Activated T-cell treated with anti-CD3 and anti-CD28 coated beads for 1 hour (primary cell): ENCODE measurements at places on chromosomes 7 and 10.

DNA sequence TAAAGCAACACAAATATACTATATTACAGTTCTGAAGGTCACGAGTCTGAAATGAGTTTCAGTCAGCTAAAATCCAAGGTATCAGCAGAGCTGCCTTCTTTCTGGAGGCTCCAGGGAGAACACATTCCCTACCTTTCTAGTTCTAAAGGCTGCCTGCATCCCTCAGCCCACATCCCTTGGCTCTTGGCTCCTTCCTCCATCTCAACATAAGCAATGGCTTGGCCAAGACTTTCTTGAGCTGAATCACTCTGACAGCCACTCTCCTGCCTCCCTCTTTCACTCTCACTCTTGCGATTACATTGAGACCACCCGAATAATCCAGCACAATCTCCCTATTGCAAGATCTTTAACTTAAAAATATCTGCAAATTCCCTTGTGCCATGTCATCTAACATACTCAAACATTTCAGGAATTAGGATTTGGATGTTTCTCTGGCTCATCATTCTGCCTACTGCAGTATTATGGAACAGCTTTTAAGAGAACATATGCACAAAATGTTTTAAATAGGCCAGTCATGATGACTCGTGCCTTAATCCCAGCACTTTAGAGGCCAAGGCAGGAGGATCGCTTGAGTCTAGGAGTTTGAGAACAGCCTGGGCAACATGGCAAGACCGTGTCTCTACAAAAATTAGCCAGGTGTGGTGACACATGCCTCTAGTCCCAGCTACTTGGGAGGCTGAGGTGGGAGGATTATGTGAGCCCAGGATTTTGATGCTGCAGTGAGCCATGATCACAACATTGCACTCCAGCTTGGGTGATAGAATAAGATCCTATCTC is 144.2 kb upstream of the VSTM2A start:
- DNase-seq, result no peak

GRCh38 chr7:16260236-16260728 is 161.1 kb downstream of the CRPPA start:
- DNase-seq, result no peak

- DNase-seq, result no peak
Measured at GRCh38 chr10:122567056-122567660, 6.6 kb downstream of the DMBT1 start.

DNA sequence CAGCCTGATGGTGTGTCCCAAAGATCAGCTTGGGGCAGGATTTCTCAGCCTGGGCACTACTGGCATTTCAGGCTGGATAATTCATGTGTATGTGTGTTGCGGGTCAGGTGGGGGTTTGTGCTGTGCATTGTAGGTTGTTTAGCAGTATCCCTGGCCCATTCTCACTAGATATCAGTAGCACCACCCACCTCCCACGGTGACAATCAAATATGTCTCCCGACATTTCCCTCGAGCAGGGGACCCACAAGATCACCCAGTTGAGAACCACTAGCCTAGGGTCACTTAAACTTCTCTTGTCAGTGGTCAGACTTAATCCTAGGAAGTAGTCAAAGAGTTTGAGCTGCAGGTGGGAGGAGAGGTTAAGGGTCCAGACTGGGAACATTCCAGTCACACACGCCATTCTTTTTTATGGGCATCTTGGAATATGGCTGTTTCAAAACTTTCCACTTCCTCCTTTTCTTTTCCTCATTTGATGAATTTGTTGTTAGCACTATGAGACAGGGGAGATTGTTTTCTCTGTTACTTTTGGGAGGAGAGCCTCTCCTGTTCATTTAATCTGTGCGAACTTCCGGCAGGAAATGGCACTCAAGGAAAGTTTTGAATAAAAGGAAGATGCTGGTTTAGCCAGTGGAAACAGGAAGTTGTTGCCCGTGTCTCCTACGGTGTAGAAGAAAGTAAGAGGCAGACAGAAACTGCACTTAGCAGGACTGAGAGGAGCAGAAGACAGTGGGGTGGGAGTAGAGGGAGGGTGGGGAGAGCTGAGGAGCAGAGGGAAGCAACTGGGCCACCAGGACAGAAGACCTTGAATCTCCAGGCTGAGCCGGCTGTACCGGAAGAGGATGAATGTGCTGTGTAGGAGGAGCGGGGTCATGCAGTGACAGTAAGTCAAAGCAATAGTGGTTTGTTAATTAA is 17.6 kb upstream of the EXOC6 start:
- DNase-seq, result no peak

DNA sequence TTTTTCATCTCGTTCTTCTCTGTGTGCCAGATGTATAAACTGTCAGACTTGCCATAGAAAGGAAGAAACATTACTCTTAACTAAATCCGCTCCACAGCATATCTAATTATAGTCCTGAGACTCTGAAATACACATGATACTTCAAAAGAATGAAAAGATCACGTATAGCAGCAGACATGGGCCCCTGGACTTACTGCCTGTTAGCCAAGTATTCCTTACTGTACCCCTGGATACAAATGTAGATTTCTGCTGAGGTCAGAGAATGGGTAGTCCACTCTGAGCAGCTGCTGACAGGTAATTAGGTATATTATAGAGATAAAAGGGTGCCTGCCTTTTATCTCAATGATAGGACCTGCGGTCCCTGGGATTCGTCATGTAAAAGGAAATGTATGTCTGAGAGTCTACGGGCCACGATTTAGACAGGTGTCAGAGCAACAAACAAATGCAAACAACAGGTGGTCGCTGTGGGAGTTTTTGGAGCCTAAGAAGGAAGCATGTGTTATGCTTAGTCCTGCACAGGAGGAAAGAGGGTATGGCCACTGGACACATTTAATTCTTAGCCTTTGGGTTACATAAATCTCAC is 69.4 kb downstream of the VOPP1 start:
- DNase-seq, result no peak

GRCh38 chr10:69643779-69644657 is 14.0 kb downstream of the FAM241B start:
- no peak for DNase-seq

GRCh38 chr7:23276947-23277346 is 22.2 kb upstream of the MALSU1 start:
- DNase-seq, result no peak

- DNase-seq, result no peak
Measured at GRCh38 chr10:74909670-74910069, 83.3 kb downstream of the KAT6B start.
